ENCODE measurements at places on chromosomes 6 and 20. TPM values are rescaled to one million over a fixed set of nuclear protein-coding genes. Genes with fewer than 3 reads are reported as not detected.
A peak's percentile ranks its signal among the peaks of the same experiment; 100 is the strongest.

DNA sequence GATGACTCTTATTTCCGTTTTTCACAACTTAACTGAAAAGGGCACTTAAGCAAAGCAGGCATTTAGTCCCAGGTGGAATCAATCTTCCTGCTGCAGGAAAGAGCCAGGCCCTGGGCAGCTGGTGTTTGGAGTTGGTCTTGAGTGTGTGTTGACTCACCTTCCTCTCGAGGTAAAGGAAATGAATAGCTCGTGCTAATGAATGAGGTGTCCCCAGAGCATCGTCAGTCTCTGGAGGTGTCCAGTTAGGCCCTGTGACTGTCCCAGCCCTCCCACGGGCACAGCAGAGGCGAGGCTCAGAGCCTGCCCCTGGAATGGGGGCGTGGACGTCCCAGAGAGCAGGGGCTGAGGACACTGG lies 277.7 kb downstream of the NRN1 start:
- no peak overlapping the region for H3K27ac ChIP-seq
- H3K27me3 ChIP-seq: no peaks in the 10 kb centered on the region
- DNase-seq: no peak
- H3K36me3 ChIP-seq: no peaks in the 10 kb centered on the region
- H3K4me3 ChIP-seq: no peak overlapping the region

- H3K4me3 ChIP-seq: no peak overlapping the region
- H3K27me3 ChIP-seq: no peaks in the 10 kb centered on the region
- no peaks in the 10 kb centered on the region for H3K36me3 ChIP-seq
Measured at GRCh38 chr6:149425224-149425623, 25.2 kb downstream of the SUMO4 start.

DNA sequence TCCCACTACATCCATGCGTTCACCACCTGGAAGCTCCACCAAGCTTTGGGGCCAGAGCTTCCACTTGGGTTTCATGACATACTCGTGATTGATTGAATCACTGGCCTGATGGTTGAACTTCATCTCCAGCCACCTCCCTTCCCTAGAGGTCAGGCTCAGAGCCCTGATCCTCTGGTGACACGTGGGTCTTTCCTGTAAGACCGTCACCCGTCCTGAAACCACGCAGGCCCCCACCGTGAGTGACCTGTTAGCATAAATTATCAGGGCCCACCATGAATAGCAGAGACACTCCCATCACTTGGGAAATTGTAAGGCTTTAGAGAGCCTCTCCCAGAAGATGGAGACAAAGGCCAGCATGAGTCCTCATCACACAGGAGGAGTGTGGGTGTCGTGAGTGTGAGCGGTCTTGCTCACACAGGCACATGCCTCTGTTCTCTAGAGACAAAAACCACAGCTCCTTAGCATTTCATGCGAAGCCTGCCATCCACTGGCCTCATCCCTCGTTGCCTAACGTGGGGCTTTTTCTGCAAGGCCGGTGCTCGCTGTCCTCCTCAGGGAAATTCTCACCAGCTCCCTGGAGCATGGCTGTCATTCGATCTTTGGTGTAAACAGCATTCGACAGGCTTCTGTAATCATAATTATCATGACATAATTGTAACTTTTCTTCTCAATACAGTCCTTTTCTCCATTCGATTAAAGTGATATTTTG lies 65.1 kb upstream of the DUSP22 start:
- no peaks in the 10 kb centered on the region for H3K27me3 ChIP-seq
- H3K4me3 ChIP-seq: no peak overlapping the region
- DNase-seq: no peak
- no peak overlapping the region for H3K27ac ChIP-seq

DNA sequence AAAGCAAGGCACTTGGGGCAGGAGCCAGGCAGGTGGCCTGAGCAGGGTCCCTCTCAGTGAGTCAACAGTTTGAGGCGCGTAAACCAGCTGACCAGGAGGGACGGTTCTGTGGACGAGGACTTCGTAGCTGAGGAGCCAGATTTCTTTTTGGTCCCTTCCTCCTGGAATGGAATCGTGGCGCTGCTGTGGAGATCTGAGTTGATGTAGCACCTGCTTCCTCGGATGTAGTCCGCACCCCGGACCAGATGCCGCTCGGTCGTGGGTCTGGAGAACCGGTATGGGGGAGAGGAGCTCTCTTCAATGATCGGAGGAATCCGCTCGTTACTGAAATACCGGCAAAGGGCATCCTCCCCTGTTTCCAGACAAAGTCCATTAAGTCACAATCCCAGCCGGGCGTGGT lies 49.7 kb upstream of the IPCEF1 start:
- no peaks in the 10 kb centered on the region for H3K27me3 ChIP-seq
- H3K4me1 ChIP-seq: peaks cover 5% of the 10 kb centered on the region
- H3K27ac ChIP-seq: no peak overlapping the region
- no peaks in the 10 kb centered on the region for H3K36me3 ChIP-seq

- peaks cover 4% of the 10 kb centered on the region for H3K27me3 ChIP-seq
- H3K27ac ChIP-seq: no peak overlapping the region
- peak; percentile 60 for DNase-seq
- peak overlapping the region; percentile 21 for H3K4me3 ChIP-seq
- H3K36me3 ChIP-seq: no peaks in the 10 kb centered on the region
Measured at GRCh38 chr6:107670792-107671199, 153.3 kb downstream of the SCML4 start.

GRCh38 chr6:3911614-3912336 lies 62.6 kb downstream of the FAM50B start:
- H3K4me1 ChIP-seq: peaks cover 7% of the 10 kb centered on the region
- H3K4me3 ChIP-seq: no peak overlapping the region
- no peak for DNase-seq
- H3K27me3 ChIP-seq: no peaks in the 10 kb centered on the region
- H3K36me3 ChIP-seq: no peaks in the 10 kb centered on the region
- H3K27ac ChIP-seq: no peak overlapping the region

DNA sequence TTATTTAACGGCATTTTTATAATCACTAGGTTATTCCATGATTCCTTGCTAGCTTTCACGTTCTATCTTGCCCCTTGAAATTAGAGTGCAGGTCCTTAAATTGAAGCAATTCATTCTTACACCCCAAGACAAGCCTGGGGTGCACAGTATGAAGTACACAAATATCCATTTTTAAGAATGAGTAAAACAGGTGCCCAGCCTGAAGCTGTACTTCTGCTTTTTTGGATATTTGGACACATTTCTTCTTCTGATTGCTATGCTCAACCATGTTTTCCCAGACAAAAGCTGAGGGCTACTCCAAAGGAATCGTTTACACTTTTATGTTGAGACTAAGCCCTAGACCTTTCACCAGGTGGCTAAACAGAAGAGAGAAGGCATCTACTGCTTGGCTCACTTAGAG lies 7.9 kb upstream of the TAGAP start:
- no peaks in the 10 kb centered on the region for H3K27me3 ChIP-seq
- no peaks in the 10 kb centered on the region for H3K4me1 ChIP-seq
- no peaks in the 10 kb centered on the region for H3K36me3 ChIP-seq
- H3K4me3 ChIP-seq: no peak overlapping the region
- DNase-seq: no peak

DNA sequence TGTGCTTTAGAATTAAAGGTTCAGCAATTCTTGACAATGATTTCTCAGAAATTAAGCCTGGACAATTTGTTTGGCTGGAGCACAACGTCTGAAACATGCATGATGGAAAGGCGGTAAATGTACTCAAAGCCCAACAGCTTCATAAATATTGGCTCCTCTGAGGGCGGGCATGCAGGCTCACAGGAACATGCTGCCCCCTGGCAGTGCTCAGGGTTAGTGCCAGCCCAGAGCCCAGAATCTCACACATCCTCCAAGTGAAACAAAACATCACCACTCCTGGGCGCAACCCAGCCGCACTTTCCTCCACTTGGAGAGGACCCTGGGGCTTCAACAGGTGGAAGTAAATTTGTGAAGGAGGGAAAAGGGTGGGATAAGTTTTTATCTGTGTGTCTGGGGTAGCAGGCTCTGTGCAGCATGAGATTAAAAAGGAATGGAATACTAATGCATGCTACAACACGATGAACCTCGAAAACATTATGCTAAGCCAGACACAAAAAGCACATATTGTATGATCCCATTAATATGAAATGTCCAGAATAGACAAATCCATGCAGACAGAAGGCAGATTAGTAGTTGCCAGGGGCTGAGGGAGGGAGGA lies 54.1 kb upstream of the PTPRT start:
- DNase-seq: no peak
- H3K36me3 ChIP-seq: peaks cover 8% of the 10 kb centered on the region
- H3K27me3 ChIP-seq: no peaks in the 10 kb centered on the region
- H3K27ac ChIP-seq: no peak overlapping the region
- H3K4me1 ChIP-seq: no peaks in the 10 kb centered on the region

GRCh38 chr6:102023977-102024657 lies 630.6 kb downstream of the GRIK2 start:
- H3K4me1 ChIP-seq: no peaks in the 10 kb centered on the region
- no peaks in the 10 kb centered on the region for H3K36me3 ChIP-seq
- H3K27me3 ChIP-seq: no peaks in the 10 kb centered on the region
- H3K27ac ChIP-seq: no peak overlapping the region
- no peak for DNase-seq

- H3K27ac ChIP-seq: no peak overlapping the region
- H3K36me3 ChIP-seq: no peaks in the 10 kb centered on the region
- H3K4me1 ChIP-seq: peaks cover 6% of the 10 kb centered on the region
- H3K4me3 ChIP-seq: no peak overlapping the region
- DNase-seq: no peak
- H3K27me3 ChIP-seq: no peaks in the 10 kb centered on the region
Measured at GRCh38 chr6:39558079-39558478, 167.1 kb downstream of the KIF6 start.

- H3K4me1 ChIP-seq: no peaks in the 10 kb centered on the region
- H3K27ac ChIP-seq: no peak overlapping the region
- H3K36me3 ChIP-seq: no peaks in the 10 kb centered on the region
- DNase-seq: no peak
- no peak overlapping the region for H3K4me3 ChIP-seq
Measured at GRCh38 chr20:61123751-61124368, 128.2 kb upstream of the CDH4 start.

DNA sequence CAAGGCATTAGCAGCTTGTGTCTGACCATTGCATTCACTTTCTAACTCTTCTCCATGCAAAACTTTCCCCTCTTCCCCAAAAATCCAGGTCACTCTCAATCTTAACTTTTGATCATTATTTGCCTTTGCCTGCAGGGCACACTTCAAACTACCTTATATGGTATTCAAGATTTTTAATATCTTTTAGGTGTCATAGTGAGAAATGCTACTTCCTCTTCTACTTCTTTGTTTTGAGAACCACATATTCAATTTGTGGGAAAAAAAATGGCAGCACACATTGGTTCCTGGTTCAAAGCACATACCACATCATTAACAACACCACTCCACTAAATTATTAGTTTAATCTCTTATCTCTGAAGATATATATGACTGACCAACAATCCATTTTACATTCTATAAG lies 1267.0 kb upstream of the CITED2 start:
- no peak overlapping the region for H3K27ac ChIP-seq
- no peak for DNase-seq
- 0 out of 2 replicates have a peak, but pooled peaks cover 2% of the 10 kb centered on the region for H3K27me3 ChIP-seq
- no peak overlapping the region for H3K4me3 ChIP-seq

DNA sequence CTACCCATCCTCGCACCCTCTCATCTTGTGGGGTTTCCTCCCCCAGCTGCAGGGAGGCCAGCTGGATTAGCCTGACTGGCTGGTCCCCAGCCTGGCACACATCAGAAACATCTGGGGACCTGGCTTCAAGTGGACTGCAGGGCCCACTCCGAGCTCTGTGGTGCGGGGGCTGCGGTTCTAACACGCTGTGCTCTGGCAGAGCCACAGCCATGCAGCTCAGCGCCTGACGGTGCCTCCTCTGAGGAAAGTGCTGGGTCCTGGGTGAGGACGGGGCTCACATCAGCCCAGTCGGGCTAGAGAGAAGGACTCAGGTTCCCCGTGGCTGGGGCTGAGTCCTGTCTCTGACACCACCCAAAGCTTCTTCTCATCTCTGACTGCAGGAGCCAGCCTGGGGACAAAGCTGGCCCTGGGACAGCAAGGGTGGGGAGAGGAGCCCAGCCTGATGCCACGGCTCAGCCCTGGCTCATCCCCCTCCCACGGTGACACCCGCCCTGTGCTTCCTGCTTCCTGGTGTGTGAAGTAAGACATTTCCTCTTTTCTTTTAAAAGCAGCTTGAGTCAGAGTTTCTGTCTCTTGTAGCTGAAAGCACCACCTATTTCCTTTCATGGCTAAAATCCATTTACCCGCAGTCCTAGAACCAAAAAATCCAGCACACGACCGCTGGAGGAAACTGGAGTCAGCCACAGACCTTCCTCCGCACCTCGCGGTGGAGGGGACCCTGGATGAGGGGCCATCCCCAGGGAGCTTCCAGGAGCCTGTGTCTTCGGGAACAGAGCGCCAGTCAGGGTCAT lies 127.4 kb upstream of the AFDN start:
- no peaks in the 10 kb centered on the region for H3K27me3 ChIP-seq
- H3K36me3 ChIP-seq: no peaks in the 10 kb centered on the region
- no peak overlapping the region for H3K27ac ChIP-seq
- 0 out of 2 replicates have a peak, but pooled peaks cover 9% of the 10 kb centered on the region for H3K4me1 ChIP-seq
- no peak overlapping the region for H3K4me3 ChIP-seq

DNA sequence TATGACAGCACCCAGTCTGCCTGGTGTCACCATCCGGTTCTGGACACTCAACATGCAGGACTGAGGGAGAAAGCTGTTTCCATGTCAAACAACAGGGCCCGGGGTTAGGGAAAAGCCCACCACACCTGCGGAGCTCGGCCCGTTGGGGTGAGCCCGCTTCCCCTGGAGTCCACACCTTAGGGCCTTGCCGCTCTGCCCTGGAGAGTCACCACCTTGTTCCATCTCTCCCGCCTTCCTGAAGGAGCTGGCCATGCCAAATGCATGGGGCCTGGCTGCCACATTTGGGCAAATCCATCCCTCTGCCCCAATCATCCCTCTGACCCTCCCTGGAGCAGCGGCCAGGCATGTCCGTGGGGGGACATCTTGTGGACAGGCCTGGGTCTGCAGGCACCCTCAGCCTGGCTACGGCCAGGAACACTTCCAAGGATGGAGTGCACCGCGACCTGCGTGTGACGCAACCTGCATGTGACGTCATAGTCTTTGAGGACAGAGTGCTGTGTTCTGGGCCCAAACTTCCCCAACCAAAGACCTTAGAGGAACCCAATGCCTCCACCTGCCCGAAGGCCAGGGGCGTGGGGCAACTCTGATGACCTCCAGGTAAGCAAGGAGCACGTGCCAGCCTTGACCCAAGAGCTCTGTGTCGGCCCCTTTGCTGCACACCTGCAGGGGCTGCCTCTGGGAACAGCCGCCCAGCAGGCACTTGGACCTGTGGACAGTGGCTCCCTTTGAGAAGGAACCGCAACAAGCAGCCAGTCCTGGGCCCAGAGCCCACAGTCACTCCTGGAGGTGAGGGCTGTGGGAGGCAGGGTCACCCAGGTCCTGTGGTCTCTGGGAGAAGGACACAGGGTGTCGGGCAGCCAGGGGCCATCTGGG lies 1.7 kb downstream of the CABLES2 start:
- H3K4me3 ChIP-seq: peak overlapping the region; percentile 62
- no peaks in the 10 kb centered on the region for H3K4me1 ChIP-seq
- H3K27ac ChIP-seq: no peak overlapping the region
- H3K27me3 ChIP-seq: no peaks in the 10 kb centered on the region
- DNase-seq: peak; percentile 76

- no peak overlapping the region for H3K4me3 ChIP-seq
- H3K27me3 ChIP-seq: no peaks in the 10 kb centered on the region
- DNase-seq: peak; percentile 84
- no peaks in the 10 kb centered on the region for H3K4me1 ChIP-seq
- H3K36me3 ChIP-seq: no peaks in the 10 kb centered on the region
- no peak overlapping the region for H3K27ac ChIP-seq
Measured at GRCh38 chr6:25788305-25788922, 33.9 kb downstream of the SLC17A4 start.

The MUCL3 gene
- total RNA-seq: not detected

The C6orf141 gene
- total RNA-seq: 4.0 TPM

The THBS2 gene
- total RNA-seq: 44.7 TPM

The BPIFB2 gene
- total RNA-seq: not detected

Data from GM23338 (cell line).